ENCODE measurements at places on chromosomes 2 and 18. TPM values are rescaled to one million over a fixed set of nuclear protein-coding genes. Genes with fewer than 3 reads are reported as not detected.

The CBLN2 gene
- not detected for total RNA-seq

The SLC5A7 gene
- total RNA-seq = not detected

GRCh38 chr2:64251497-64252250 lies 107.5 kb upstream of the PELI1 start:
- DNase-seq = no peak

DNA sequence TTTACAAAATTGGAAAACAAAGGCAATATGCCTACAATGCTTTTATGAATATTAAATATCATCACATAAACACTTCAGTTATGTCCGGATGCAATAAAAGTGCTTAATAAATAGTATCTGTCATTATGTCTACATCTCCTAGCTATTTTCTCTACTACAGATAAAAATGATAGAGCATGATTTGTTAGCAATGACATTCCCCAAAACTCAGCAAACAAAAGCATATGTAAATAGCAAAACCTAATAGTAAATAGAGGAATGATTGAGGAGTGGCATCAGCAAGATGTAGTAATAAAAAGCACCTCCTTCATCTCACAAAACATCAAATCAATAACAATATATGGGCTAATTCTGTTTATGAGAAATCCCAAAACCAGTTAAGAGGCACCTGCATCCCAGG lies 46.5 kb upstream of the COL5A2 start:
- no peak for DNase-seq

DNA sequence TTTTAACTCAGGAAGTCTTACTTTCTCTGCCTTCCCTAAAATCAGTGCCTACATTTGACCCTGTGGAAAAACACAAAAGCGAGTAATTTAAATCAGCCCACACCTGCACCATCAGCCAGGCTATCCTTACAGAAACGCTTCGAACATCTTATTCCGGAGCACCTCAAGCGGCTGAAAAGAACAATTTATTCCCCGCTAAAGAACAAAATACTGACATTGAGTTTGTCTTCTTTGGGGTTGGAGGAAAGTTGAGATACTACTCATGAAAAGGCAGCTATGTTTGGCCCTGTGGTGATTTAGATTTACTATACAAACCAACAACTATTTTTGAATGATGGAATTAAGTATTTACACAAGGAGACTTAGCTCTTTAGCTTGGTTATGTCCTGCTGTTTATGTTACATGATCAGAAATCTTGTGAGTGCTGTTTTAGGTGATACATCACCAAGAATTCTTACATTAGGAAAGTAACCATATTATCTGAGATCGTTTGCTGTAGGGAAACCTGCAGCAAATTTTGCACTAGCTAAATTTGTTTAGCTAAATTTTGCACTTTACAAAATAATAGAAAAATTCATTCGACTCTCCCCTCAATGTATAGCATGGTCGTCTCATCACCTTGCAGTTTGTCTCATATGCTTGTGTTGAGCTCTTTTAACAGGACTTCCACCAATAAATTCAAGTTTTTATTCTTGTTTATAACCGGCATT lies 158.8 kb upstream of the SIX2 start:
- no peak for DNase-seq

DNA sequence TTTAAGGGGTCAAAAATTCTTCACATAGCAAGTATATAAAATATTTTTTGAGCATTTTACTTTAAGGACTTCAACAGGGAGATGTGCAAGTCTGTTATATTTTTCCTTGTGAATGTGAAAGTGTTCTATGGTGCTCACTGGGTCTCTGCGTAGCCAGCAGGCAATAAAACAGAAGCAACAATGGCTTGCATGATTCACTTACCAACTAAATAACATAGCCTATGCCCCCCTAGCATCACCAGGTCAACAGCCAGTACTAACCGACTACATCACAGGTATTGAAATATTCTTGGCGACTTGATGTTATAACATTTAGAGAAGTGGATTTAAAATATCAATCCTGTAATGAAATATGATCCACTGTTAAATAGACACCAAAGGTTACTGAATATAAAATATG lies 398.9 kb downstream of the XIRP2 start:
- DNase-seq = no peak

DNA sequence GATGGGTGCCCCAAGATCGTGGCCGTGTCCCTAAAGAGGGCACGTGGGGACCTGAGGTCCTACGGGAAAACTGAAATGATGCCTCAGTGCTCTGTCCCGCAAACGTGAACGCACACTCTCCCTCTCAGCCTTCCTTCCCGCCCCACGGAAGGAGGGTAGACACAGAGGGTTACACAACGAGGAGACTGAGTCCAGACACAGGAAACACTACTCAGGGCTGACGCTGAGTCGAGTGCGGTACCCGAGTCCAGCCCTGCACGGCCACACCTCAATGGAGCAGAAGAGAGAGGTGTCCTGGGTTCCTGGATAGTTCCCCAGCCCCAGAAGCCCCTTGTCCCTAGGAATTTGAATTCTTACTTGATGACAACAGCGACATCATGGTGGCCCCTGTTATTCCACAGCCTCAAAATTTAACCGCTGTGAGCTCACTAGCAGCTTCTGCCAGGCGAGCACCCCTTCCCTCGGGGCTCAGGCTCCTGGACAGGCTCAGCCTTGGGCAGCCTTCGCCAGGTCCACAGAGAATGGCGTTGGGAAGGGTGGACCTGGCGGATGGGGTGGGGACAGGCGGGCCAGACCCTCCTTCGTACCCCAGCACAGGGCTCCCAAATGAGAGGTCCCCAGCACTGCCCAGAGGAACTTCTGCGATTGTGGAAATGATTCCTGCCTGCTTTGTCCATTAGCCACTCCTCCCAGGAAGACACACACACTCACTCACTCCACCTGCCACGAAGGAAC lies 980 bp upstream of the RNPEPL1 start:
- DNase-seq = peak; percentile 81

GRCh38 chr2:98731894-98732349 lies 990 bp upstream of the MGAT4A start:
- DNase-seq = no peak

GRCh38 chr18:74410441-74410992 lies 46.6 kb downstream of the DIPK1C start:
- DNase-seq = no peak

GRCh38 chr2:237466211-237466610 lies 20.8 kb upstream of the MLPH start:
- DNase-seq = no peak

GRCh38 chr2:239574434-239575156 lies 173.8 kb upstream of the HDAC4 start:
- DNase-seq = no peak

GRCh38 chr2:120681181-120681580 lies 54.5 kb upstream of the GLI2 start:
- no peak for DNase-seq

DNA sequence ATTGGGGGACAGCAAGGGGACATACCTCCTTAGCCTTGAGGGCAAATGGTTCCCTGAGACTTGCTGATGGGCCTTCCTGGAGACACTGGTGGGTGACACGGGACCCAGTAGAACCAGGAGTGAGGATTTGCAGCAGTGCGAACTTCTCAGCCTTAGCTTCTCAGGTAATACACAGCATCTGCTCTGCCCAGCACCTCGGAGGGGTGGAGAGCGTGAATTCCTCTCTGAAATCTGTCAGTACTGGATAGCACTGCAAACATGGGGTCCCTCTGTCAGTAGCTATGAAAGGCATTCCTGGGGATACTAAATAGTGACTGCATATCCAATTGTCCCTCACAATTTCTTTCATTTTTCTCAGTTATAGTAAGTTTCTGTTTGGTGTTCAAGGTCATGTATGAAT lies 151.7 kb downstream of the GBX2 start:
- DNase-seq = no peak

DNA sequence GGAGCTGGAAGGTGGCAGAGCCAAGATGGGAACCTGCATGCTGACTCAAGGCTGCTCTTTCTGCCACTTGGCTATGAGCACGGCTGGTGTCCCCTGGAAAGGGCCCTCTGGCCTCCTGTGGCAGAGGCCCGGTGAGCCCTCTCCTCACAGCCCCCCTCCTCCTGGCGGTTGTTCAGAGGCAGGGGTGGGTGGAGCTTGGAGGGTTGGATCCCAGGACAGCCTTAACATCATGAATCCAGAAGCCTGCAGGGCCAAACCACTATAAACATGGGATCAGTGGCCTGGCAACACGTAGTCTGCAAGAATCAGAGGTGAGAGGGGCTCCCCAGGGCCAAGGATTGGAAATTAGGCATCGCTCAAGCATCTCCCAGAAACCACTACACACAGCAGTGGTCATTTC lies 48.5 kb upstream of the LOXHD1 start:
- DNase-seq = no peak

Measured in activated CD4-positive, alpha-beta T cell treated with anti-CD3 and anti-CD28 coated beads, Interleukin-2, amount 10 ng/mL, durations not matched to agents 24 days and 14 days (primary cell).